ENCODE measurements at places on chromosomes 3 and 15.

GRCh38 chr3:192860454-192860853, 57.2 kb downstream of the MB21D2 start:
- no peak for DNase-seq

DNA sequence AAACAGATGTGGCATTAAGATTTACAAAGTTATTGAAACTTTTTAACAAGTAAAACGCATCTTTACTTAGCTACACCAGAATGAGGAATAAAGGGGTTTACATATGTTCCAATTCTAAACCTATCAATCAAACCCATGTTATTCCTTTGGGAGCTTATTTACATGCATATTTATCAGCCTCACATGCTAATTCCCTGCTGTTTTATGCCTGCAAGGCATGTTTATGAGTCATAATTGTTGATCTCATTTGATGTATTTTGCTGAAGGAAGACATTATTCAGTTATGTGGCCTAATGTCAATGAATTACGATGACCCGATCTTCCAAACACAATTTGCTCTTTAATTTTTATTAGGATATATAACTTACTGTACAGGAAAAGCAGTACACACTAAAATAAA, 272.9 kb downstream of the TBC1D5 start:
- DNase-seq, result no peak

DNA sequence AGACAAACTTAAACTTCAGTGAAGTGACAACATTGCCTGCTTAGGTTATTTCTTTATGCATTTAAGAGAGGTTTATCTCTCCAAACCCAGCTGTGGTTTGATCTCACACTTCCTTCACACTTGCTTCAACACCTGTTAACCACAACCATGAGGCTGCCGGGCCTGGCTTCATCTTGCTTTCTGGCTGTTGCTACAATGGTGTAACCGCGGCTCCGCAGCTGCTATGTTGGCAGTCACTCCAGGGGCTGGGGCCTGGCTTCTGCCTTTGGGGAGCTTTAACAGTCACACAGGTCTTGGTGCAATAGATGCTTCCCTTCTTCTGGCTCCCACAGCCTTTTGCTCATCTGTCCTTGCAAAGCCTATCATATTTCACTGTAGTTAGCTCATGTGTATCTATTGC, 72.9 kb upstream of the MNS1 start:
- no peak for DNase-seq

- no peak for DNase-seq
Measured at GRCh38 chr15:95872366-95872771, 458.1 kb upstream of the NR2F2 start.

- no peak for DNase-seq
Measured at GRCh38 chr3:45872569-45872968, 13.8 kb upstream of the CCR9 start.

DNA sequence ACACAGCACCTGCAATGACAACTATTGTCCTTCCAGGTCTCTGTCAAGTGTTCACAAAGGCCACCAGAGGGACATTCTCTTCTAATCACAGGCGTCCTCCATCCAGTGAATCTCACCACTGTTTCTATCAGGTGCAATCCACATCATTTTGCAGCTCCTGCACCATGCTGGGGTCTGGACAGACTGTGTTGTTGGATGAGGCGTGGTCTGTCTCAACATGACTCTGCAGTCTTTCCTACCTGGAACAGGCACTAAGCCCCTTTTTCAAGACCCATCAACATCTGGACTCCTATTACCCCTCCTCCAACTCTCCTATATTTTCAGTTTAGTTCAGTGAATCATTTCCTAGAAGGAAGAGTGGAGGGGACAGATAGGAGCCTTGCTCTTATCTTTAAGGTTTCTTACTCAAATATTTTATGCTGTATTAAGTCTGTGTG, 31.5 kb upstream of the VEPH1 start:
- DNase-seq, result no peak

- DNase-seq, result no peak
Measured at GRCh38 chr3:27213450-27213849, 155.7 kb downstream of the NEK10 start.

DNA sequence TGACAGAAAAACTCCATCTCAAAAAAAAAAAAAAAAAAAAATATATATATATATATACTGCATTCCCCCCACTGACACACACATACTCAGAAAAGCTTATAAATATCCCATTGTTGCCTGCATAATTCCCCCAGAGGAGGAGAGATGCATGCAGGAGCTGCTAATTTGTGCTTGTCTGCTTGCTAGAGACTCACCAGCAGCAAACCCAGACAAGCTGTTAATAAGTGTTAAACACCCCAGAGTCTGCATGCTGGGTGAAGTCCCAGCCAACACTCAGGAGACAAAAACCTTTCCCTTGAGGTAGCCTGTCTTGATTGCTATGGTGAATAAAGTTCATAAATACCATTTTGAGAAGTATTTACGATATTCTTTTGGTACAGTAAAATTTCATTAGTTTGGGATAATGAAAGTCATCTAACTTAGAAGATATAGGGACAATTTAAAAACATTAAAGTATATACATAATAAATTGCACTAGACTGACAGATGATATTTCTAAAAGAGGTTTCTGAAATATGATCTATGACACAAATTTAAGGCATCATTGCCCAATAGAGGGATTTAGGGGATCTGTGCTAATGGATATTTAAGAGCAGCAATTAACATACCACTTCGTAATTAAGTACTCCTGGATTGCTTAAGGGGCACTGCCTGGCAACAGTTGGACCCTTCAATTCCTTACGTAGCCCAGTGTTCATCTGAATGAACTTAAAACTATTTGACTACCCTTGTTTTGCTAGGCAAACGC, 400.0 kb upstream of the C2CD4B start:
- DNase-seq, result no peak

All from hematopoietic multipotent progenitor cell treated with erythropoietin and hydrocortisone succinate and interleukin-3 and kit ligand, for 17 days (in vitro differentiated cells).